ENCODE measurements at places on chromosomes 11 and 22.

DNA sequence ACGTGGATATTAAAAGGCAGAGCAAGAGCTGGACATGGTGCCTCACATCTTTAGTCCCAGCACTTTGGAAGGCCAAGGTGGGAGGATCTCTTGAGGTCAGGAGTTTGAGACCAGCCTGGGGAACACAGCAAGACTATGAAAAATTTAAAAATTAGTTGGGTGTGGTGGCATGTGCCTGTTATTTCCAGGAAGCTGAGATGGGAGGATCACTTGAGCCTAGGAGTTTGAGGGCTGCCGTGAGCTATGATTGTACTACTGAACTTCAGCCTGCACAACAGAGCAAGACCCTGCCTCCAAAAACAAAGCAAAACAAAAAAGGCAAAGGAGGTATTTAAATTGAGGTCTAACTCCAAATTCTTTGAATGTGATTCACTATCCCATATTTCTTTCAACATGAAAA lies 23.5 kb downstream of the RDX start:
- no peak for DNase-seq

- DNase-seq = no peak
Observed at GRCh38 chr11:10328314-10329098, 23.6 kb downstream of the ADM start.

DNA sequence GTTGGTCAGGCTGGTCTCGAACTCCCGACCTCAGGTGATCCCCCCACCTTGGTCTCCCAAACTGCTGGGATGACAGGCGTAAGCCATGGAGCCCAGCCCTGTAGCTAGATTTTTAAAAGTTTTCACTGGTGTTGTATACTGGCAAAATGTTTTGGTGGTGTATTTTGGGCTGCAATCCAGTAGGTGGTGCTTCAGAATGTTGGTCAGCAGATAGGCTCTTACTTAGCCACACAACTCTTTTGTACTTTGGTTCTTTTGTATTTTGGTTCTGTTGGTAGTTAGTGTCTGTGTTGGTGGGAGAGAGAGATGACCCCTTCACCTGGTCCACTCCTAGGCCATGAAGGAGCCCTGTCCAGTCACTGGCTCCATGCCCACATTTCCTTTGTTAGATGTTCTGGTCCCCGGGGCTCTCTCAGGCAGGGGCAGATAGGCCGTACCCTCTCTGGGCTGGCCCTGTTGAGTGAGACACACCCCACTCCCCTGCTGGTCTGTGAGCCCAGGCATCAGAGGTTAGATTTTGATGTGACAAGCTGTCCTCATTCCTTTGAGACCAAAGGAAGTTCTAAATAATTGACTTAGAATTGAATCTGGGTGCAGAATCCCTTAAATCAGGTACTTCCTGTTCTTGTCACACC lies 123.8 kb downstream of the DDX10 start:
- no peak for DNase-seq

DNA sequence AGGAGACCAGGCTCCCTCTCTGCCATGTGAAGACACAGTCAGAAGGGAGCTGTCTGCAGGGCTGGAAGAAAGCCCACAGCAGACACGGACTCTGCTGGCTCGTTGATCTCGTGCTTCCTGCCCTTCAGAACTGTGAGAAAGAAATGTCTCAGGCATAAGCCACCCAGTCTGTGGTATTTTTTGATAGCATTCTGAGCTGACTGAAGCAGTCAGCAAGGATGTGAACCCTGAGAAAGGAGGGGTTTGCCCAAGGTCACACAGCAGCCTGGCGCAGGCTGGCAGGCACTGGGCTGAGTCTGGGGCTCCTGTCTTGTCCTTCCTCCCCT lies 255.1 kb upstream of the B3GAT1 start:
- no peak for DNase-seq

GRCh38 chr22:46602025-46602424 lies 18.2 kb upstream of the GRAMD4 start:
- DNase-seq = no peak

DNA sequence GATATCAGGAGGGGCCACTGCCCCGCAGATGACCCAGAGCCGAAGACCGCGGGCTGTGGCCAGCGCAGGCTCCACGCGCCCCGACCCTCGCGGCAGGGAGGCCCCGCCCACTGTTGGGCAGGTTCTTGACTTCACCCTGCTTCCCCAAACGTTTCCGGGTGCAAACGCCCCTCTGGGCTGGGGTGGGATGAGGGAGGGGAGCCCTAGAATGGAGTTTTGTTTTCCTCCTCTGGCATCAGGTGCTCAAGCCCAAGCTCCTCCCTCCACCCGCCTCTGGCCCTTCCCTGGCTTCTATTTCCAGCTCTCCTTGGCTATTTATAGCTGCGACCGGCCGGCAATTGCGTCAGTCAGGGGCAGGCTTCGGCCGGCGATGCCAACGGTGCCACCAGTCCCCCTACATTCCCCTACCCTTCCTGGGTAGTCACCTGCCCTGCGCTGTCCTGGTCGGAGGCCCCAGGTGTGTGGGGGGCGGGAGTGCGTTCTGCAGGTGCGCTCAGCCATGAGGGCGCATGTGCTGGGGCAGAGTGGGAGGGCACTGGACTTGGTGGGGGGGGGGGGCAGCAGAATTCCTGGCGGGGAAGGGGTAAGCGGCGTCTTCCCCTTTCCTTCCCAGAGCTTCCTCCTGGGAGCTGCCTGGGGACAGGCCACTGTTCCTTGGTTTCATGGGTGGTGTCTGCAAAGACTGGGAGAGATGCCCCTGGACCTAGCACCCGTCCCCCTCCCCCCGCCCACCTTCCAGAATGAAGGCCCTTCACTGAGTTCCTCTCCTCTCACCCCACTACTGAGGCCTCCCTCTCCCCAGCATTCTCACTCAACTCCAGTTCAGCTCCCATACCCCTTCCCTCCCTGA lies 23.6 kb downstream of the DUSP8 start:
- DNase-seq = no peak

DNA sequence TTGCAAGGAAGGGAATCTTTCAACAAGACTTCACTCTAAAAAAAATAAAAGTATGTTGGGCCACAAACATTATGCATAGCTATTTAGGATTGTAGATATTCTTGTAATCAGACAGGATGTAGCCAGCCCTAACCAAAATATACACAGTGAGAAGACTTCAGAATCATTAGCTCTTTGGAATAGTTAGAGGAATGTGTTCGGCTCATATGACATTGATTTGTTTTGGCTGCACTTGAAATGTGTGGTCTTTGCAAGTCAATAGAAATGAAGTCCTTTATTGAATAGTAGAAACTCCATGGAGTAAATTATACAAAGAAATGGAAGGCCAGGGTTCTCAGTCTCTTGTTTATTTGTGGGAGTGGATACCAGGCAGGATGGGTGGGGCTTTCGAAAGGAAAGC lies 692.1 kb downstream of the NTM start:
- DNase-seq = no peak

GRCh38 chr22:31611061-31611760 lies 50.8 kb downstream of the PISD start:
- DNase-seq = no peak

DNA sequence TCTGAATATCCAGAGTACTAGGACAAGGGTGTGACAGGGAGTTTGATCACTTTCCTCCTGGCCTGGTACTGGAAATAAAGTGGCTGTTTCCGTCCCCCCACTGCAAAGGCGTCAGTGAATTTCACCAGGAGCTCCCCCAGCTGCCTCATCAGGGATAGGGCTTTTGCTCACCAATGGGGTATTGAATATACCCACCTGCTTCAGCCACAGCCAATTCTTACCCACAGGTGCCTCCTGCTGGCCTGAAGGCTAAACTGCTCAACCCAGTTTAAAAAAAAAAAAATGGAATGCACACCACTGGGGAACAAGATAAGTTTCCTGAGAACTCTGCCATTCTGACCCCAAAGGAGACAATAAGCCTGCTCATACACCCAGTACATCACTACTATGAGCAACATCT lies 65.3 kb upstream of the MS4A8 start:
- DNase-seq = no peak

DNA sequence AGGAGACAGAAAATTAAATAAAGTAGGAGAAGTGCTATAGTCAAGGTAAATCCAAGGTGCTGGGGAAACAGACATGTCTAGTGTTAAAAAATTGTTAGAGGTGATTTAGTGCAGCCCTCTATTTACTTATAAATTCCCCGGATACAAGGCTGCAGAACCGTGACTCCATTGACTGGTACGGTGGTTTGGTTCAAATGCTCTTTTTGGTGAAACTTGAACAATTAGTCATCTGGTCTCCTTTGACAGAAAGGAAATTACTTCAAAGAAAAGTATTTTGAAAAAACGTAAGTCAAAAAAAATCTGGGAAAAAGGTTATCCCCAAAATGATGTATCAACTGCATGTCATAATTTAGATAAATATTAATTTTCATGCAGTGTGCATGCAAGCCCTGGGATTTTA lies 399.2 kb downstream of the CNTN5 start:
- no peak for DNase-seq

DNA sequence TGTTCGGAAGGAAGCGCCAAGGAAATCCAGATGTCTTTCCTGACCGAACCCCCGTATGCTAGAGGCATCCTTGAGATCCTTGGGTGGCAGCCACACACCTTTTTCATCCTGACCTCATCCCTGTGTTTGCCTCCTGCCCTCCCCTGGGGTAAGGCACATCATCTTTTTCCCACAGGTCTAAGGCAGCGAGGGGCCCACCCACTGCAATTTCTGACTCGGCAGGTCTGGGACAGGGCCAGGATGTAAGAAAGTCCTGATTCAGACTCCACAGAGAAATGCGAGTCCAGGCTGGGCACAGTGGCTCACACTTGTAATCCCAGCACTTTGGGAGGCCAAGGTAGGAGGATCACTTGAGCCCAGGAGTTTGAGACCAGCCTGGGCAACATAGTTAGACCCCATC lies 10.5 kb downstream of the ZMAT5 start:
- DNase-seq = no peak

DNA sequence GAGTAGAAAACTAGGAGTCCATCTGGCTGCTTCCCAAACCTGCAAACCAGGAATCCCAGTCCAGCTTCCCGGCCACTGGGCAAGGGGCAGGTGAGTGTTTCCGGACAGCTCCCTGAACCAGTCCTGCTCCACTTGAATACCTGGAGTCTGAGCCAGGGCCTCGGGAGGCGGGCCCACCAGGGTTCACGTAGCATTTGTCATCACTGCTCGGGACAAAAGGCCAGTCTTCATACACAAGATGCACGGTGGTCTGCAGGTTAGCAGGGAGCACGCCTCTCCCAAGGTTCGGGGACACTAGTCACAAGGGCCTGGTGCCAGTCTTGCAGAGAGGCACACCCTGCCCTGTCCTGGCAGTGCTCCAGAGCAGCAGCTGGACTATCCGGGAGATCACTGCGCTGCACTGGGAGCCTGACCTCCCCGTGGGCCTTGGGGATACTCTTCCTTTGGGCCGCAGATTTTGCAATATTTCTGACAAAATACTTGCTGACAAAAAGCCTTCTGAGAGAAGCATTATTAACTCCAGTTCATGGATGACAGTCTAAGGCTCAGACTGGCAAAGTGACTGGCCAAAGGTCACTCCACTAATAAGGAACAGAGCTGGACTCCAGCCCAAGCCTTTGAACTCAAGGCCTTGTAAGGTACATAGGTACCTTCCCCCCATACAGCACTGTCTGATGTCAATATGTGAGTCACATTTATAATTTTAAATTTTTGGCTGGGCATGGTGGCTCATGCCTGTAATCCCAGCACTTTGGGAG lies 25.1 kb downstream of the CD6 start:
- peak; percentile 29 for DNase-seq

DNA sequence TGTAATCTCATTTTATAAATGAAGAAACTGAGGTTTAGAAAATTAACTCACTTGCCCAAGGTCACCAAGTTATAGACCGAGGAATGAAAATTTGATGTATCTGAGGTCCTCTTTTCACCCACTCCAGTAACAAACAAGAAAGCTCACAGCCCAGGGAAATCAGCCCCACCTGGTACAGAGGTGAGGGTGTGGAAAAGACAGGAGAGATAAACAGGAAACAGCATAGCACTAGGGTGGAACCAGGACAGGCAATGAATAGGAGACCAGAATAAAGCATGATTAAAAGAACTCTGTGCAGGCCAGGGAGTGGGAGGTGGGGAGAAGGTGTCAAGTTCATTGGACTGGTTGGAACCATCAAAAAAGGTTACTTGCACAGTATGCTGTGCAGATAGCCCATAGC lies 46.2 kb upstream of the SMCO4 start:
- DNase-seq = no peak

- no peak for DNase-seq
Observed at GRCh38 chr11:131408025-131408640, 37.7 kb downstream of the NTM start.

- no peak for DNase-seq
Observed at GRCh38 chr11:76074148-76075095, 131.9 kb downstream of the WNT11 start.

GRCh38 chr11:68433541-68433940 lies 27.0 kb upstream of the PPP6R3 start:
- no peak for DNase-seq

DNA sequence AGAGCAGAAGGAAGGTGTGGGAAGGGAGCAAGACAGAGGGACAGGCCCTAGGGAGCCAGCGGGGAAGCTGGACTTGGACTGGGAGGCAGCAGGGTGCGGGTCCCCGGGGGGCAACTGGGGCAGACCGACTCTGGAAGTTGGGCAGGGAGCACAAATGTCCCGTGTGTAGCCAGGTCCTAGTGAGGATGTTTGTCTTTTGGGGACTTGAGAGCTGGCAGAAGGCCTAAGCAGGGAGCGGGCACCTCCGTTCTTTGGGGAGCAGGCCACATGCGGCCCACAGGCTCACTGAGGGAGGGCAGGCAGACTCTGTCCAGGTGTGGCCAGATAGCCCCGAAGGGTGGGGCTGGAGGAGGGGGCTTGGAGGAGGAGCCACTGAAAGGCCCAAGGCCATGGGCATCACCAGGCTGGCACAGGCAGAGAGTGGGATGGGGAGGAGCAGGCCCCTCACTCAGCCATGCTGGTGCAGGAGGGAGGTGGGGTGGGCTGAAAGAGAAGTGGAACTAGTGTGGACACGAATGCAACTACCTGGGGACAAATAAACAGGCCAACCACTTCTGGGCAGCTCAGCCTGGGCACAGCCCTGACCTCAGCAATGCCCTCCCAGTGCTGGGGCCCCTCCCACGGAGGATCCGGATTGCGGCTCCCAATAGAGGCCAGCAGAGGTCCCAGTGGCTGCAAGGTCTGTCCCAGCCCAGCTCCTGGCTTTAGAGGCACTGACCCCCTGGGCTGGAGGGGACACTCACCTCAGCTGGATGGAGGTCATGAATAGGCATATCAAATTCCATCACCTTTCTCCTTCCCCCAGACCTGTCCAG lies 1.3 kb upstream of the SCARF2 start:
- DNase-seq = no peak

DNA sequence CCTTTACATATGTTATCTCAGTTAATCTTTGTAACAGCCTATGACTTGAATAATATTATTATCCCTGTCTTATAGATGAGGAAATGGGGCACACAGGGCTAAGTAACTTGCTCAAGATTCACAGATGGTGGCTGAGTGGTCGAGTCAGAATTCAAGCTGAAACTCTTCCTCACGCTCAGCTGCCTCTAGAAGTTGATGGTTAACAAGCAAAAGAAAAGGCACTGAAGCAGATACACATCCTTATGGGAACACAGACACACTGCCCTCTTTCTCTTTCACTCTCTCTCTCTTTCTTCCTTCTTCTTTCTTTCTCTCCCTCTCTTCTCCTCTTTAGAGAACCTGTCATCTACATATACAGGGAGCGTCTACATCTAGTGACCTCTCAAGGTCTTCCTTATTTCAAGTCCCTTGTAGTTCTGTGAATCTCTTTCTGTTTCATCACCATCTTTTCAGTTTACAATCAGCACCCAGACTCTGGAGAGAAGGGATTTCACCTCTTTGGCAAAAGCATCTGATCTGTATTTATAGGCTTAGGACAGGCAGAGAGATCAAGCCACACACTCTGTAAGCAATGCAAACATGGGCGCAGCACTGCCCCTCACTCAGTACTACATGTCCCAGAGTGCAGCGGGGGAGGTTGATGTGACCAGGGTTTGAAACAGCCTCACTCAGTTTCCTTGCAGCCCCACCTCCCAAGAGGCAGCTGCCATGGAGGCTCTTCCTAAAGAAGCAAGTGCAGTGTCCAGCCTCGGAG lies 75.7 kb downstream of the GRAMD1B start:
- no peak for DNase-seq
